ENCODE measurements at places on chromosomes 1 and 21.

DNA sequence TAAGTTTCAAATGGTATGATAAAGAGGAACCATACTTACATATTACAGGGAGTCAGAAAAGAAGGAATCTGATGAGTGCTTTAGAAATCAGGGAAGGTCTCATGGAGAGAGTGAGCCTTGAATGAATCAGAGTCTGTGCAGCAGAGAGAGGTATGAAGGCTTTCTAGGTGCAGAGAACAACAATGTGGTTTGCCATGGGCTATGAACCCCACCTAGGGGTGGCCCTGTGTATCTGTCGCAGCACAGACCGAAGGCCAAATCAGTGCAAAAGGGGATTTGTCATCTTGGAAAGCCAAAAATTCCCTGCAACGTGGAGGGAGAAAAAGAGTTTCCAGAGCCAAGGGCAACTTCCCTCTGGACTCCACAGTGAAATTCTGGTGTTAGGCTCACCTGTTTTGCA is 3.5 kb downstream of the PAPPA2 start:
- DNase-seq, result no peak

- DNase-seq, result no peak
Observed at GRCh38 chr1:221487781-221488524, 253.9 kb downstream of the DUSP10 start.

GRCh38 chr1:97334454-97334853 is 586.4 kb downstream of the DPYD start:
- DNase-seq, result no peak

DNA sequence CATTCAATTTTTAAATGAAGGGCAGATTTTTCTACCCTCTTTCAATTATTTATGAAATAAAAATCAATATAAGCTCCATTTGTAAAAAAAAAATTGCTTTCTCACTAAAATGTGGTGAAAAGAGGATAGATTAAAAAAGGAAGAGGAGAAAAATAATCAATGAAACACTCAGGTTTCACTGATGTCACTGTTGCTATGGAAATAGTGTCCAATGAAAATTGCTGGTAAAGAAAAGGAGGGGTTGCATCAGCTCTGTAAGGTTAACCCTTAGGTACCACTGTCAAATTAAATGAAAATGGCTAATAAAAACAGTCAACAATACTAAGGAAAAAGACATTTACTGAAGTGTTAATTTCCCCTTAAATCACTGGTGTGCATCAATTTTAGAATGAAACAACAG is 91.6 kb upstream of the TTC39A start:
- DNase-seq, result no peak

GRCh38 chr1:27366411-27367159 is at the start of gene MAP3K6:
MAP3K6 (minus strand) TSS chr1:27366961; CDS start chr1:27366597, 364 bp downstream.
- DNase-seq, result no peak
